ENCODE measurements at places on chromosomes 5 and 9. TPM values are rescaled to one million over a fixed set of nuclear protein-coding genes. Genes with fewer than 3 reads are reported as not detected.

The MOCS2 gene
- 19.9 TPM for total RNA-seq

The C5orf34 gene
- 10.5 TPM for total RNA-seq

DNA sequence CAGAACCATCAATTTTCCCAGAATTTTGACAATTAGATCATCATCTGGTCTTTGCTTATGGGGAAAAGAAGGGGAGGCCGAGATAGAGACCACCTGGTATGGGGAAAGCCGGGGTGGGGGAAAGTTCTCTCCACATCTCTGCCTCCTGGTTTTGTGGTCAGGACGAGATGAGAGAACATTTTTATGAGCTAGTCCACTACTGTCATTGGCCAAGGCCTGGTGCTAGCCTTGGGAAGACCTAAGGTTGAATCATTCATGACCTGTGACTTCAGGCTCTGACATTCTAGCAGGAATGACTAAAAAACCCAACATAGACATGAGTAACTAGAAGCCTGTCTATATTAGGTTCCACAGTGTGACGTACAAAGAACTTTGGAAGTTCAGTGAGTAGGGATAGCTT, 135.2 kb downstream of the PTTG1 start:
- DNase-seq, result no peak

DNA sequence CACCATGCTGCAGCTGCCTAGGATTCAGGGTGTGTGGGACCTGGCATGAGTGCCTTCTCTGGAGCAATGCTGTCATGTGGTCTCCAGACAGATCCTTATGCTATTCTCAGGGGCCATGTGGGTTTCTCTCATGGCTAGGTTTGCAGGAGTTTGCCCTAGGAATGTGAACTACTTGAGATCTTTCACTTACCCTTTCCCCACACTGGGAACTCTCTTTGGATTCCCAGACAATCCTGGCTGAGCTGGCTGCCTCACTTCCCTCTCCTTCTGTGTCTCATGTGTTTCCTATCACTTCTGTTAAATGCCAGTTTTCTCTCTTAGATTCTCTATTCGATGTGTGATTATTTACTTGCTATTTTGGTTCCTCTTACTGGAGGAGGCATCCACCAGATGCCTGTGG, 270.2 kb upstream of the RASA1 start:
- no peak for DNase-seq

- DNase-seq, result no peak
Measured at GRCh38 chr5:101915554-101915953, 380.5 kb downstream of the SLCO4C1 start.

GRCh38 chr5:56147106-56147505, 86.0 kb downstream of the ANKRD55 start:
- DNase-seq, result no peak

DNA sequence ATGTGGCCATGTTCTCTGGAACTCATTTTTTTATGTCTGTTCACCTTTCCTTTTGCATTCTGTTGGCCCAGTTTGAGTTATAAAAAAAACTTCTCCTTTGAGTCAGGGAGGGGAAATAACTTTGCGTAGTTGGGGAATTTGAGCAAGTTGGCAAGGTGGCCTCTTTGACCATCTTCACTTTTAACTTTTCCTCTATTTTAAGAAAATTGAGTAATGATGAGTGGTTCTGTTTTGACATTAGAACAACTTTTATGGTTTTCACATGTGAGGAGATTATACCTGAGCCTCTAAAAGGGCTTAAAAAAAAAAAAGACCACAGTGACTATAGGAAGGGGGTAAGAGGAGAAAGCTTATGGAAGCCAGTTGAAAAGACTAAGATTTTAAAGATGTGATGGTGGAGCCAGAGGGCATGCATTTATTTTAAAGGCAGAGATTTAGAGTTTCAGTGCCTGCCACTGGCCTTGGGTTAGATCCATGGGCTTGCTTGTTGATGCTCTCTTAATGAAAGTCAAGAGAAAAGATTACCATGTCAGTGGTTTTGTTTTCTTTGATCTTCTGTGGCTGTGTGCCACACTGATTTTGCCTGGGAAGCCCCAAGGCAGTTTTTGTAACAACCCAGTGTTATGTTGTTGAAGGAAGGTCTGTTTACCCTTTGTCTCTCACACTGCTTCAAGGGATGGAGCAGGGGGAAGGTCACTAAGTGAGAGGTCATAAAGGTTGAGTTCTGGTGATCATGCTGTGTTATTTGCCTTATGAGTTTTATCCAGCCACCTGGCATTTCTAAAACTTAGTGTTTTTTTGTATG, 219.7 kb upstream of the CD180 start:
- peak; percentile 16 for DNase-seq
